ENCODE measurements at places on chromosomes 5 and 9. TPM values are rescaled to one million over a fixed set of nuclear protein-coding genes. Genes with fewer than 3 reads are reported as not detected.

Gene FAM153A
- 0.56 TPM for total RNA-seq

Gene GAS1
- 21.8 TPM for total RNA-seq

Gene SPINK4
- total RNA-seq, result not detected

Gene GFRA3
- total RNA-seq, result 0.94 TPM

Gene PLAC8L1
- total RNA-seq, result not detected

Gene AGXT2
- total RNA-seq, result not detected

GRCh38 chr9:129175825-129176633 lies 2.0 kb downstream of the IER5L start:
- DNase-seq, result peak; percentile 89

GRCh38 chr9:114156657-114157421 lies 1.5 kb downstream of the COL27A1 start:
- peak; percentile 74 for DNase-seq

GRCh38 chr5:132226516-132227234 lies 978 bp downstream of the P4HA2 start:
- DNase-seq, result peak; percentile 52

DNA sequence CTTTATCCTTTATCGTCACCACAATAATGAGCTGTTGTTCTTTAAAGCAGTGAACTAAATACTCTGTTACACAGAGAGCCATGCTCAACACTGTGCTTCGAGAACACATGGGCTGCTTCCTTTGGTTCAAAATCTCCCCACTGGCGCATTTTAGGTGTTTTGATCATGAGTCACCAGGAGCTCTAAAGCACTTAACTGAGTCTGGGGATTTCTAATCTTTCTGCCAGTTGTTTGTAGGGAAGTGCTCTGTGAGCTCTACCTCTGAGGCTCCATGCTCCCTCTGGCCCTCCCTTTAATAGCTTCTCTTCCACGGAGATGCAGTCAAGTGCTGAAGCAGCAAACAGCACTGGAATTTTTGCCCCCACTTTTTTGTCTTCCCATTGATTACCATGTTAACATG lies 17.0 kb downstream of the ERAP2 start:
- DNase-seq, result no peak

GRCh38 chr5:171939951-171940350 lies 66.5 kb downstream of the FBXW11 start:
- no peak for DNase-seq

DNA sequence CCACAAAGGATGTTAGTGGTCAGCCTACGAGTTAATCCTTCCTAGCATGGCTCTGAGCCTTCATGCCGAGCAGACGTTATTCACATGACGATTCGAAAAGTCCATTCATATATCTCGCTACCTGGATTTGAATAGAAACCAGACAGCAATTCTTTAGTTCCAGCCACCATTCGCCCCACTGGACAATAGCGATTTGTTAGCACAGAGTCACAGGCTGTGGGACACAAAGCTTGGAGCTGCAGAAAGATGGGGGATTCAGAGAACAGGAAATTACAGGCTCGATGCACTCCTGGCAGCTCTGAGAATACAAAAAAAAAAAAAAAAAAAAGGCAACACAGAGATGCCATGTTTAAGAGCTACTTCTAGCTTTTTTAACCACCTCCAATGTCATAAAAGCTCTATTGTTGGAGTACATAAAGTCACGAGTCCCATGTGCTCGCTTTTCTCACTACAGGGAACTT lies 110.7 kb downstream of the NR6A1 start:
- no peak for DNase-seq

GRCh38 chr5:1855596-1855995 lies 27.1 kb downstream of the IRX4 start:
- no peak for DNase-seq

- DNase-seq, result peak; percentile 61
Measured at GRCh38 chr5:151663617-151664293, 23.0 kb downstream of the SPARC start.

GRCh38 chr9:22354699-22355384 lies 91.8 kb upstream of the DMRTA1 start:
- no peak for DNase-seq

DNA sequence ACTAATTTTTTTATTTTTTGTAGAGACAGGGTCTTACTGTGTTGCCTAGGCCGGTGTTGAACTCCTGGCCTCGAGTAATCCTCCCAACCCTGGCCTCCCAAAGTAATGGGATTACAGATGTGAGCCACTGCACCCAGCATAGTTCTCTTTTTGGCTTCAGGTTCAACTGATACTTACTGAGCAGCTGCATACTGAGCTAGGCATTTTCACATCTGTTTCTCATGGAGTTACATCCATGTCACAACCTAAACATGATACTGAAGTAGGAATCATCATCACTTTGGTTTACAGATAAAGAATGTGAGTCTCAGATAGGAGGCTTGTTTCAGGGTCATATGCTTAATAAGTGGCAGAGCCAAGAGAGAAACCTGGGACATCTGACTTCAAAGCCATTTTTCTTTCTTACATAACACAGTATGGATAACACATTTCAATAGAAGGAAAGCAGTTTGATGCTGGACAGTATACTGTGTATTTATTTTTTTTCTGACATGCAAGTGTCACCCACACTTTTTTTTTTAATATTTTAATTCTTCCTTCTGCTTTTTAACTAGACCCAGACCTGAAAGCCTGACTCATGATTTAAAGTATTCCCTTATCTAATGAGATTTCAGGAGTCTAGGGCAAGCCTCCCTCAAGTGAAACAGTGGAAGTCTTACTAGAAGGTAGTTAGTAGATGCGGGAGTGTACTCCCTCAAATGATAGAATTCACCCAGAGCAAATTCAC lies 90.8 kb downstream of the HACD4 start:
- no peak for DNase-seq

- DNase-seq, result no peak
Measured at GRCh38 chr5:50320131-50320749, 120.8 kb downstream of the EMB start.

DNA sequence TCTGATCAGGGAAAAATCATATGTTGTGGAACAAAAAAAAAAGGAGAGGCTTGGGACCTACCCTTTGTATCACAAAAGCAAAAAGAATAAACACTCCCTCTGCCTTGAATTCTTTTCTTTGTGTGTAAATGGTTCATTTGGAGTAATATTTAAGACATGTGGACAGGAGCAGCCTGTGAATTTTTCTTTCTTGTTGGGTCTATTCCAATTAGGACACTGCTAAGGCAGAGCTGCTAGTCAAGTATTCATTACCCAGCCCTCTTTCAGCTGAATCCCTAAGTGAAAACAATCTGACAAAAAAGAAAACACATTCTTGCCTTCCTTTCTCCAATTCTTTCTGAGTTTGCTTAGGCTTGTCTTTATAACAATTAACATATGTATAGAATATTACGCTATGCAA lies 330.0 kb downstream of the EBF1 start:
- DNase-seq, result no peak

DNA sequence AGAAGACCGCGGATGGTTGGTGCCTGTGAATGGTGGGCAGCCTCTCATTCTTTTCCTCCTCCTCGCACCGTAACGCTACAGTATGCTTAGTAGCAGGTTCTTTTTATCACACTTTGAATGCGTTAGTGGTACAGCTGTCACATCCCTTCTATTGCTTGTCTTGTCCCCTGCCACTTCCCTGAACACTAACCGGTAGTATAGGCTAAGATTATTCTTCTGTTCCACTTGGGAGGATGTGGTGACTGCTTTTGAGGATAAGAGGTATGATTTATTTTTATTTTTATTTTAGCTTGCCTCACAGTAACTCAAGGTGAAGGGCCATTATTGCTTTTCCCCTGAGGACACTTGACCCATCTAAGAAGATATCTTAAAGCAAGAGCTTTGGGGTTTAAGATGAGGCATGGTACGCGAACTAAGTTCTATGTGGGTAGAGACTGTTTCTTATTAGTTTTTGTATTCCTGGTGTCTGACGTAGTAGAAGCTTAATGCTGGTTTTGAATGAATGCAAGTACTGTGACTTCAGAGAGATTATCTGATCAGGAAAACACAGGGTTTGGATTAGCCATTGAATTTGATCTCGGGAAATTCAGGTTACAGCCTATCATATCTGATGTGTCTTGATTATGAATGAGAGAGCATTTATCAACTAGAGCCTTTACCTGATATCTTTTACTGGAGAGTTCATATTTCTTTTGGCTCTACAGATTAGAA lies 951 bp downstream of the UNC13B start:
- no peak for DNase-seq

DNA sequence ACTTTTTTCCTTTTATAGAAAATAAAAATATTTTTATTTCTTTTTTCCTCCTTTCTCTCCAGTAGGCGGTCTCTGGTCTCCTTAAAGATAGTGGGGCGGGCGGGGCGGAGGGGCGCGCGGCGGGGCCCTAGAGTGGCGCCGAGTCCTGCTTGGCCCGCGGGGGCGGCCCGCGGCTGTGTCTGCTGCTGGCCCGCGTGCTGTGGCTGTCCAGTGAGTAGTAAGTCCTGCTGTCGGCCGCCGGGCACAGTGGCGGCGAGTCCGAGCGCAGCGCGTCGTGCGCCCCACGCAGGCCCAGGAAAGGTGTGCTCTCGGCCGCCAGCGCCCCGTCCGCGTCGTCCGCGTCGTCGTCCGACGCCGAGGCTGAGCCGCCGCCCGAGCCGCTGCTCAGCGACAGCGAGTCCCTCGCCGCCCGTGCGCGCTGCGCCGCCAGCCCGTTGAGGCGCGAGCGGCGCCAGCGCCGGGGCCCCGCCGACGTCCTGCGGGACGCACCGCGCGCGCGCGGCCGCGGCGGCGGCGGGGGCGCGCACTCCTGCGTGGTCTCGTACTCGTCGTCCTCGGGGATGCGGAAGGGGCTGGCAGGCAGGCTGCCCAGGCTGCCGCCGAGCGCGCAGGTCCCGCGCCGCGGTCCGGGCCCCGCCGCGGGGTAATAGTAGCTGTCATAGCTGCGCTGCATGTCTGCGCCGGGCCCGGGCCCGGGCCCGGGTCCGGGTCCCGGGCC lies 52.3 kb downstream of the PSD2 start:
- peak; percentile 73 for DNase-seq

DNA sequence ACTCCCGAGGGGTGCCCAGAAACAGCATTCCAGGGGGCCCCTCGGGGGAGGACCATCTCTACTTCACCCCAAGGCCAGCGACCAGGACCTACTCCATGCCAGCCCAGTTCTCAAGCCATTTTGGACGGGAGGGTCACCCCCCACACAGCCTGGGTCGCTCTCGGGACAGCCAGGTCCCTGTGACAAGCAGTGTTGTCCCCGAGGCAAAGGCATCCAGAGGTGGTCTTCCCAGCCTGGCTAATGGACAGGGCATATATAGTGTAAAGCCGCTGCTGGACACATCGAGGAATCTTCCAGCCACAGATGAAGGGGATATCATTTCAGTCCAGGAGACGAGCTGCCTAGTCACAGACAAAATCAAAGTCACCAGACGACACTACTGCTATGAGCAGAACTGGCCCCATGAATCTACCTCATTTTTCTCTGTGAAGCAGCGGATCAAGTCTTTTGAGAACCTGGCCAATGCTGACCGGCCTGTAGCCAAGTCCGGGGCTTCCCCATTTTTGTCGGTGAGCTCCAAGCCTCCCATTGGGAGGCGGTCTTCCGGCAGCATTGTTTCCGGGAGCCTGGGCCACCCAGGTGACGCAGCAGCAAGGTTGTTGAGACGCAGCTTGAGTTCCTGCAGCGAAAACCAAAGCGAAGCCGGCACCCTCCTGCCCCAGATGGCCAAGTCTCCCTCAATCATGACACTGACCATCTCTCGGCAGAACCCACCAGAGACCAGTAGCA lies 83.9 kb downstream of the GOLPH3 start:
- no peak for DNase-seq

DNA sequence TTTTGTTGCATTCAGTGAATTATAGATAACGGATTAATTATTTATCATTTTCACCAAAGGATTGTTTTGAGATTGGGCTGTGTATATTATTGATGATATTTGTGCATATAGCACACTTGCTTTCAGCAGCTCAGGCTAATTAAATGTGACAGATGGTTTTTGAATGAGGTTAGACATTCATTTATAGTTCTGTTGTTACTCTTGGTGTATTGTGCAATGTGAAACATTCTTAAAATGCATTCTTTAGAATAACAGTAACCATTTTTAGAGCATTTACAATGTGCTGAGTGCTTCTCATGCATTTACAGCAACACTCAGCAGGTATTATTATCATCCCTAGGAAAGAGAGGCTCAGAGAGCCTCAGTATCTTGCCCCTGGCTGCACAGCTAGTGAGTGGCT lies 23.8 kb downstream of the NANS start:
- DNase-seq, result no peak

- DNase-seq, result no peak
Measured at GRCh38 chr9:88807426-88807825, 183.8 kb upstream of the S1PR3 start.

- no peak for DNase-seq
Measured at GRCh38 chr5:91206103-91206502, 177.0 kb downstream of the ARRDC3 start.

- no peak for DNase-seq
Measured at GRCh38 chr5:160278343-160278742, 34.0 kb downstream of the CCNJL start.

DNA sequence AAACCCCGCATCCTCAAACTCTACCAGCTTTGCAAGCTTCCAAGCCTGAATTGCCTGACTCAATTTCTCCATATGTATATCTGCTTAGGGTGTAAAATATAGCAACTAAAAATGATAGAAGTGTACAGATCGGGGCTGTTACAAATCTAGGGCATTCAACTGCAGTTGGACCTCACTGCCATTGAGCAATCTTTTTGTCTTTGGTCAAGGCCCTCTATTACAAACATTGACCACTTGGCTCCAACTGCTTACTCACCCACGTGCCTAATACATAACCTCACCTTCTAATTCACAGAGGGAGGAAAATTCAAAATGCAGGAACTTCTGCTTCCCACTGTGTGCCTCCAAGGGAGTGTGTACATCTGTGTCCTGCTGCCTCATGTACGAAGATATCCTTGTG lies 10.0 kb downstream of the LRRC70 start:
- DNase-seq, result no peak

DNA sequence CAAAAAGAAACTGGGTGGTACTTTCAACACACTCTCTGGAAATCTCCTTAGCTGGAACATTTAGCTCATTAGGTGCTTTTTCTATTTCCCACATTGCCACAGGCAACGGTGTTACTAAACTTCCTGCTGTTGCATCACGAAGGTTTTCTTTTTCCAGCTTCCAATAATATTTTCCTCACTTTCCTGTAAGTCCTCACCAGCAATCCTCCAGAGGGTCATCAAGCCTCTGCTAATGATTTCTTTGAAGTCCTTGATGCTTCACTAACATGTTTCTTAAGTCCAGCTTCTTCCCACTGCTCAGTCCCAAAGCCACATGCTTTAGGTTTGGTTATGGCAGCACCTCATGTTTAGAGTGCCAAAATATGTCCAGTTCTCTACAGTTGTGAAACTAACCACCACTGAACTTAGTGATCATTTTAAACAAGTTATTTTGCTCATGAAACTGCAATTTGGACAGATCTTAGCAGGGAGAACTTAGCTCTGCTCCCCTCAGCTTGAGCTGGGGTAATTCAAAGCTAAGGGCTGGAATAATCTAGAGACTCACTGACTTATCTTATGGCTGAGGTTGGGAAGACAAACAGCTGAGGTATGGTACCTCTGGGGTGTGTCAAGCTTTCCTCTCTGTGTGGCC lies 39.9 kb upstream of the RETREG1 start:
- no peak for DNase-seq
